ENCODE measurements at places on chromosomes 7 and 10. TPM values are rescaled to one million over a fixed set of nuclear protein-coding genes. Genes with fewer than 3 reads are reported as not detected.

The PLEKHS1 gene
- total RNA-seq: not detected

The BLNK gene
- total RNA-seq: 0.48 TPM

The OR13A1 gene
- total RNA-seq: not detected

The LEP gene
- 12.3 TPM for total RNA-seq

The CFAP58 gene
- 0.95 TPM for total RNA-seq

The VPS41 gene
- 44.9 TPM for total RNA-seq

The FKBP14 gene
- 8.0 TPM for total RNA-seq

The MBL2 gene
- total RNA-seq: not detected

DNA sequence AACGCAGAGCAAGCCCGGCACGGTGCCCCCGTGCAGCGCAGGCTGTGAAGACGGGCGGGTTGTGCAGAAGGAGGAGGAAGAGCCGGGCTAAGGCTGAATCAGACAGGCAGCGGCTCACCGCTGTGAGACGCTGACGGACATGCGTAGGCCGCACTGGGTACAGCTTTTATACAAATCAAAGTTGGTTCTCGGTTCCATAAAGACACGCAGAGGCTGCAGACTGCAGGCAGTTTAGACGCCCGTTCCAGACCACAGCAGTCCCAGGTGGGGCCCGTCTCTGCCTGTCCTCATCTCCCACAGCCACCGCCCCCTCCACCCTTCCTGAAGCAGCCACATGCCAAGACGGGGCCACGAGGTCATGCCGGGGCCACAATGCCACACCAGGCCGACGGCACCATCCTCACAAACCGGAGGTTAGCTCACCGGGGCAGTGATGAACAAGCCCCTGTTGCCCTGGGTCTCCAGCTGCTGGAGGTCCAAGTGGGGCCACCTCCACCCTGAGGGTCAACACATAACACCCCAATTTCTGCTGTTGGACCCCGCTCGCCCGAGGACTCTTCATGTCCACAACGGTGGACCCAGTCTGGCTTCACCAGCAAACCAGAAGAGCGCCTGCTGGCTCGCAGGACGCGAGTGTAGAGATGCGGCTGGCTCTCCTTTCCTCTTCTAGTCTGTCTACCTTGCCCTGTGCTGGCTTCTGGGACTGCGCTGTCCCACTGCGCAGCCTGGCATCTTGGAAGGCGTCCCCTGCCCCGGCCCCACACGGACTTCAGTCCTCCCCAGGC lies 227.2 kb downstream of the ELFN1 start:
- DNase-seq: no peak

GRCh38 chr7:2626498-2627117 lies 5.2 kb upstream of the TTYH3 start:
- DNase-seq: no peak

GRCh38 chr7:143436325-143436946 lies 6.8 kb upstream of the TAS2R60 start:
- no peak for DNase-seq

- no peak for DNase-seq
These were observed 26.7 kb downstream of the CREB3L2 start for GRCh38 chr7:137975221-137975620.

GRCh38 chr10:73905256-73906020 lies 5.5 kb upstream of the PLAU start:
- DNase-seq: no peak

DNA sequence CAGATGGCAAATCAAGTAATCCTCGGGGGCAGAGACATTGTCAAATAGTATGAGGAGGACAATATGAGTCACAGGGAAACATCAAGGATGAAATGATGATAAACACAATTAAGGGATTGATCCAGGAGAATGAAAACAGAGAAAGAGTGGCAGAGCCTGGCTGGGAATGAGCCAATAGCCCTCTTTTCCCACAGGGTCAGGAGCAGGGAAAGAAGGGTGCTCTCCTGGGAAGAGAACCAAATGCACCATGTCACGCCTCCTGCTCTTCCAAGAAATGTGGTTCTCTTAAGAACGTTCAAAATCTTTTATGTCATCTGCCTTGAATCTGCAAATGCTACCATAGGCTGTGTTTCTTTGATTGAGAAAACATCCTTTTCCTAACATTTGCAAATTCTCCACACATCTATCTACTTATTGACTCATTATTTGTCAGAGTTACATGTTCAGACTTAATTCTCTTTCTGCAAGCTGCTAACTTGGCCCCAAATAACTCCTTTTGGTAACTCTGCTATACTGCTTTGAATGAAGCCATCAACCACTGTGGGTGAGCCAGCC lies 50.6 kb downstream of the HIPK2 start:
- DNase-seq: no peak

GRCh38 chr7:133709036-133709880 lies 417.9 kb upstream of the LRGUK start:
- DNase-seq: no peak

DNA sequence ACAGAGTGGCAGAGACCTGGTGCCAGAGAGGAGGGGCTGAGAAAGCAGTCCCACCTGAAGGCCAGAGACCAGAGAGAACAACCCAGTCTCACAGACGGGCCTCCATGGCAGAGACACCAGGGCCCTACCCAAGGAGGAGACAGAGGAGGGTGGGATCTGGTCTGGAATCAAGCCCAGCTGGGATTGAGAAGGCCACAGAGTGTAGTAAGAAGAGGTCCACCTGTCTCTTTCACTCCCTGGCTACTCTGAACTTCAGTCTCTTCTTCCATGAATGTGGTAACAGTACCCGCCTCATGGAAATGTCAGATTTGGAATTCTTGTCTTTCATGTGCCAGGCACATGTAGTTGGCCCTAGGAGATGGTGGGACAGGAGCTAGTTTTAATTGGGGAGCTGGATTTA lies 55.6 kb downstream of the CLIP2 start:
- no peak for DNase-seq

- no peak for DNase-seq
These were observed 84.8 kb upstream of the GRM3 start for GRCh38 chr7:86558680-86559501.

- no peak for DNase-seq
These were observed 26.5 kb upstream of the CNTNAP2 start for GRCh38 chr7:146090023-146090645.

DNA sequence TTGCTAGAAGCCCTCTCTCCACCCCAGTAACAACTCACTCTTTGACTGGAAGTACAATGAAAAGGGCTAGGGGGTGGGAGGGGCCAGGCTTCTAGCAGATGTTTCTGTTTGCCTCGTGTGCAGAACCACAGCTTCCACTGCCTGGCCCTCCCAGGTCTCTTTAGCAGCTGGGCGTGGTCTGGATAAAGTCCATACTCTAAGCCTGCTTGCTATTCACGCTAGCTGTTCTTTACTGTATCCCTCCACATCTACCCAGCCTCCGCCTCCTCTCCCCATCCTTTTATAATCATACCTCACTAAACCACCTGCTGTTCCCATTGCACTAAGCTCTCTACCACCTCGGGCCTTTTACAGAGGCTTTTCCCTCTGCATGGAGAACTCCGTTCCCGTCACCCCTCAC lies 288.8 kb downstream of the CAMK1D start:
- no peak for DNase-seq
